ENCODE measurements at places on chromosomes 5 and 9. TPM values are rescaled to one million over a fixed set of nuclear protein-coding genes. Genes with fewer than 3 reads are reported as not detected.
A peak's percentile ranks its signal among the peaks of the same experiment; 100 is the strongest.

FOXI1 gene
- 0.03 TPM for polyA plus RNA-seq

MARCHF11 gene
- 0.36 TPM for polyA plus RNA-seq

SHISAL2B gene
- 0.06 TPM for polyA plus RNA-seq

PCDHGA3 gene
- 0.96 TPM for polyA plus RNA-seq

DNA sequence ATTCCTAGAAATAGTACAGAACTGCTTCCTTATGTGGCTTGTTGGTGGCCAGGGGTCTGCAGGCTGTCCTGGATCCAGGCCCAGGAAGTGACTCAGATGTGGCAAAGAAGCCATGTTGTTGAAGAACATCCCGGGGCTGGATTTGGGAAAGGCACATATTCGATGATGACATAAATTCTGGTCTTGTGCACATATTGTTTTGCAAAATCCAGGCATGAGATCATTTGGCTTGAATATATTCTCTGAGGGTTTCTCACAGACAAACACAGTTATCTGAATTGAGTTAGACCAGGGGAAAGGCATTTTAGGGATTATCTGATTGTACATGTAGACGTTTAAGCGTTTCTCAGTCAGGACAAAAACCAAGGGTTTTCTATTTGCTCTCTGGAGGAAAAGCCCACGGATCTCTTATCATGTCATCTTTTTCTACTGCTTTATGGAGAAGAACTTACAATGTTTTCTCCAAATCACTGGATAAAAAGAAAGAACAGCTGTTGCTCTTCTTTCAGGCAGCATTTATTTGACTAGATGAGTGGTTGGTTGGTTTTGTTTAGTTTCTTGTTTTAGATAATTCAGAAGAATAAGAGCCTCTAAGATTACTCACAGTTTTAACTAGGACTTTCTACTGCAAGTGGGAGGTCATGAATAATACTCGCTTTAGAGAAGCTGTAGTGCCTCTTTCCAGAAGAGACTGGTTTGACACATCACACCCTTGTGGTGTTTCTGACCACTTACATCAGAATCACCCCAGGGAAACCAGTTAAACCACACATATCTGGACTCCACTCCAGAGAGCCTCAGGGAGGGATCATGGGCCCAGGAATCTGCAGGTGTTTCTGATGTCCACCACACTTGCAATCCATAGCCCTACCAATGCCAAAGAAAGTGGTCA, 29.5 kb upstream of the LHFPL2 start:
- peaks cover 29% of the 10 kb centered on the region for H3K4me1 ChIP-seq
- DNase-seq, result no peak
- peak overlapping the region; percentile 44 for H3K27ac ChIP-seq
- no peaks in the 10 kb centered on the region for H3K36me3 ChIP-seq
- H3K27me3 ChIP-seq, result no peaks in the 10 kb centered on the region
- no peak overlapping the region for H3K4me3 ChIP-seq

DNA sequence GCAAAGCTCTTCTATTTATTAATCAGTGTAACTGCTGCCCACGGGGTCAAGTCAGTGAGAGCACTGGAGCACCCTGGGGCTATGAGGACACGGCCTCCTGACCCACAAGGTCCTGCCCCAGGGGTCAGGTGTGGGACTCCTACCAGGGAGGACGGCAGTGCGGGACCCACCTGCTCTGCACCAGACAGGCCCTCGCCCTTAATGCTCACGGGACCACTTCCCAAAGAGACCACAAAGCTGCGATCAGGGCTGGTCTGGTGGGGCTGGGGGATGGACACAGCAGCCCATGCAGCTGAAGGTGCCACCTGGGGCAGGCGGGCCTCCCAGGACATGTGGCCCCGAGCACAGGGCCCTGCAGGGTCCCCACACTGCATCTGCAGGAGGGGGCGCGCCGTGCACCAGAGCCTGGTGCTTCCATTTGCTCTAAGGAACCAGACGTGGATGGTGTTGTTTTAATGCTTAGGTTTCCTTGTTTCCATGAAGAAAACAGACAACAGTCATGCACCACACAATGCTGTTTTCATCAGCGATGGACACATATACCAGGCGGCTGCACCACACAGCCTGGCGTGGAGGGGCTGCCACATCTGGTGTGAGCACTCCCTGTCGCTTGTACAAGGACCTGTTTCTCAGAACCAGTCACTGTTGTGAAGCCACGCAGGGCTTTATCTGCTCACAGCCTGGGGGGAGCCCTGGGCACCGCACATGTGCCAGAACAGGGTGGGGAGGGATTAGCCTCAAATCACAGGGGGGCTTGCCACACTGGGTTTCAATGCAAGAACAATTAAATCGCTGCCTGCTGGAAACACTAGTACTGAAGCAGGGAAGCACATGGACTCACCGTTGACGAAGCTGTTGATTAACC, 22.6 kb downstream of the CLPTM1L start:
- H3K4me1 ChIP-seq, result no peaks in the 10 kb centered on the region
- H3K27ac ChIP-seq, result no peak overlapping the region
- no peak overlapping the region for H3K4me3 ChIP-seq

DNA sequence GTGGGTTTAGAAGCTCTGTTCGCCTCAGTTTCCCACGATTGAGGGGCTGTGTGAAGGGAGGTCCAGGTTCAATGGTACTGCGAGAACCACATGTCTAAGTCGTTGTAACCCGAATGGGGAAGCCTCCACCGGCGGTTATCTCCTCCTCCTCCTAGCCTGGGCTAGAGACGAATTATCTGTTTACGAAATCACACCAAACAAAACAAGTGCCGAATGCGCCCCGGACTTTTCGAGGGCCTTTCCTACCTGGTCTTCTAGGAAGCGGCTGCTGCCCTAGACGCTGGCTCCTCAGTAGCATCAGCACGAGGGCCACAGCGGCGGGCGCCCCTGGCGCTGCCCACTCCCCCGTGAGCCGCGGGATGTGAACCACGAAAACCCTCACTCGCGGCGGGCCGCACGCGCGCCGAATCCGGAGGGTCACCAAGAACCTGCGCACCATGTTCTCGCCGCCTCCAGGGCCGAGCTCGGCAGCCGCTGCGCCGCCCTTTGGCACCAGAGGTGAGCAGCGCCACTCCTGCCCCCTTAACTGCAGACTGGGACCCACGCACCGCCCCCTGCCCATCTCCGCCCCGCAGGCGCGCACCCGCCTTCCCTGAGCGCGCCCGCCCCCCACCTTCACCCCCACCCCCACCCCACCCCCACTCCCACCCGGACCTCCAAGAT, at the start of gene CDKN2A:
TSS of gene CDKN2A (minus strand) at position 500 of the 663 bp plus-strand sequence.
- H3K4me1 ChIP-seq, result peaks cover 13% of the 10 kb centered on the region
- DNase-seq, result no peak
- peaks cover 82% of the 10 kb centered on the region for H3K27me3 ChIP-seq
- no peak within 1 kb of the TSS for H3K27ac ChIP-seq
- peak within 1 kb of the TSS; percentile 50 for H3K4me3 ChIP-seq

DNA sequence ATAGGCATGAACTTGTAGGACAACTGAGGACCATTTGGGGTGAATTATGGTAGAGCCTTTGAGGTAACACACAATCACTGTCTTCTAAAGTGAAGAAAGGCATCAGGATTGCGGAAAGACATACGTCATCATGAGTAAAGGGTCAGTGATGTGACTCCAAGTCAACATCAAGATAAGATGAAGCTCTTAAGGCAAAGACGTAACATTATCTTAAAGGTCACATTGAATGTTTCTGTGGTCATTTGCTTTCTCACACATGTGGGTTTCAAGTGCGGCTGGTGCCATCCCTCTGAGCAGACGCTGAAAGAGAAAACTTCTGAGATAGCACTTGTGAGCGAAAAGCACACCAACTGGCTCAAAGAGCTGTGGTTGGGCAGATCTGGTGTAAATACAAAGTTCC, 63.3 kb upstream of the GRAMD2B start:
- H3K36me3 ChIP-seq, result no peaks in the 10 kb centered on the region
- H3K27me3 ChIP-seq, result no peaks in the 10 kb centered on the region
- H3K4me1 ChIP-seq, result peaks cover 26% of the 10 kb centered on the region
- H3K27ac ChIP-seq, result no peak overlapping the region
- H3K4me3 ChIP-seq, result no peak overlapping the region

DNA sequence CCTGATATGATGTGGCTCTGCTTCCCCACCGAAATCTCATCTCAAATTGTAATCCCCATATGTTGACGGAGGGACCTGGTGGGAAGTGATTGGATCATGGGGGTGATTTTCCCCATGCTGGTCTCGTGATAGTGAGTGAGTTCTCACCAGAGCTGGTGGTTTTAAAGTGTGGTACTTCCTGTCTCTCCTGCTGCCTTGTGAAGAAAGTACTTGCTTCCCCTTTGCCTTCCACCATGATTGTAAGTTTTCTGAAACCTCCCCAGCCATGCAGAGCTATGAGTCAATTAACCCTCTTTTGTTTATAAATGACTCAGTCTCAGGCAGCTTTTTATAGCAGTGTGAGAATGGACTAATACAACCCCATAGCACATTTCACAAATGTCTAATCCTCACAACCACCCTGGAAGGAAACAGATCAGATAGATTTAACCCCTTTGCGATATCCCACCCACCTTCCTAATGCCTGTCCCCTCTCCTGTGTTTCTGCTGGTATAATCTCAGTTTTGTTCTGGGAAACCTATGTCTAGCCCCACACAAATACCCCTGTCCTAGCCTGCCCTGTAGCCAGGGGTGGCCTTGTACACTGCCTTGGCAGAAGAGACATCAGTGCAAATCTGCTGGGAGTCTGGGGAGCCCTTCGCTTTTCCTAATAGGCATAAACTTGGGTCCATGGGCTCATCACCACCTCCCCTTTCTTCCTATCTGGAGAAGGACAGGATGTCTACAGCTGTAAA, 157.0 kb upstream of the RAI14 start:
- H3K27ac ChIP-seq, result no peak overlapping the region
- peaks cover 13% of the 10 kb centered on the region for H3K4me1 ChIP-seq
- no peak overlapping the region for H3K4me3 ChIP-seq
- H3K36me3 ChIP-seq, result no peaks in the 10 kb centered on the region
- DNase-seq, result peak; percentile 23

DNA sequence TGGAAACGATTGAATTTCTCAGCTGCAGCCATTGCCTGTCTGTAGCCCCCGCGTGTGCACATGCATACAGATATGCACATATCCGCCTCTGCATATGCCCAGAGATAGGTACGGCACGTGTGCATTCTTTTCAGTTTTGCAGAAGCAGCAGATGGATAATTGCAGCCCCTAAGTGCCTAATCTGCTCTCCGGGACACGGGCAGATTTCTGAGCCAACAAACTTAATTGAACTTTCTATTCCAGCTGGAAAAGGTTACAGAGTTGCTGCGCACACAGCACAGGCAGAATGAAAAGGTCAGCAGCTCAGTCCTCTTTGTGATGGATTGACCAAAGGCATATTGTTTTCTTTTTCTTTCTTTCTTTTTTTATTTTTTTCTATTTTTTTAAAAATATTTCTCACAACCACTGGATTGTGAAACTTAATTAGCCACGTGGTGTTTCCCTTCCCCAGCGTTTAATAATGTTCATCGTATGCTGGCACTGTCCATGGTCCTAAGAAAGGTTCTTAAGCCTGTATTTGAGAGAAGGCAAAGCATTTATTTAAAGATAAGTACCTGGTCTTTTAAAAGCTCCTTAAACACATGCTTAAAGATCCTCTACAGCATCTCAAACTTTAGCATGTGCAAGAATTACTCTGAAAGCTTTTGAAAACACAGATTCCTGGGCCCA, 270.2 kb upstream of the BRINP1 start:
- H3K4me3 ChIP-seq, result no peak overlapping the region
- H3K27me3 ChIP-seq, result no peaks in the 10 kb centered on the region
- H3K27ac ChIP-seq, result no peak overlapping the region
- no peaks in the 10 kb centered on the region for H3K36me3 ChIP-seq
- no peak for DNase-seq

GRCh38 chr5:24177821-24178220, 467.0 kb downstream of the CDH10 start:
- H3K36me3 ChIP-seq, result no peaks in the 10 kb centered on the region
- DNase-seq, result no peak
- no peak overlapping the region for H3K27ac ChIP-seq
- H3K4me3 ChIP-seq, result no peak overlapping the region
- no peaks in the 10 kb centered on the region for H3K4me1 ChIP-seq

GRCh38 chr5:64576250-64576649, 70.4 kb downstream of the RGS7BP start:
- no peak overlapping the region for H3K27ac ChIP-seq
- no peaks in the 10 kb centered on the region for H3K36me3 ChIP-seq
- H3K4me3 ChIP-seq, result no peak overlapping the region
- no peaks in the 10 kb centered on the region for H3K27me3 ChIP-seq
- no peaks in the 10 kb centered on the region for H3K4me1 ChIP-seq

GRCh38 chr9:131815970-131816873, 76.3 kb upstream of the RAPGEF1 start:
- no peaks in the 10 kb centered on the region for H3K36me3 ChIP-seq
- no peaks in the 10 kb centered on the region for H3K4me1 ChIP-seq
- no peak overlapping the region for H3K27ac ChIP-seq

DNA sequence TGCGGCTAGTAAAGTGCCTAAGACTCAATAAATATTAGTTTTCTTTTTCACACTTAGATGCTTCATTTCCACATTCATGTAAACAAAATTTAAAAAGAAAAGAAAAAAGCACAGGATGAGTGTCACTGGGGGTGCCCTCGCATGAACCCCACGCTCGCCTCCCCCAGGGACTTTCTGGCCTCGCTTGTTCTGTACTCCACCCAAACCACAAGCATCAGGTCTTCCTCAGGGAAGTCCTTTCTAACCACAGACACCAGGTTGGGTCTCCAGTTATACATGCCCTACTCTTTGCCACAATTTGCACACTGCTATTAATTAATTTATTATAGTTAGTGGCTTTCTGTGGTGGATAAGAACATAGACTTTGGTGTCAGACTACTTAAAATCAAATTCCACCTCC, 92.4 kb downstream of the RORB start:
- DNase-seq, result no peak
- no peaks in the 10 kb centered on the region for H3K27me3 ChIP-seq
- H3K27ac ChIP-seq, result no peak overlapping the region
- no peaks in the 10 kb centered on the region for H3K4me1 ChIP-seq
- H3K4me3 ChIP-seq, result no peak overlapping the region
- H3K36me3 ChIP-seq, result no peaks in the 10 kb centered on the region

GRCh38 chr5:89289604-89290003, 406.6 kb upstream of the MEF2C start:
- no peak overlapping the region for H3K27ac ChIP-seq
- no peaks in the 10 kb centered on the region for H3K27me3 ChIP-seq
- H3K4me1 ChIP-seq, result no peaks in the 10 kb centered on the region
- no peak overlapping the region for H3K4me3 ChIP-seq
- H3K36me3 ChIP-seq, result no peaks in the 10 kb centered on the region
- DNase-seq, result no peak

GRCh38 chr5:155732587-155733376, 594.2 kb upstream of the SGCD start:
- no peak overlapping the region for H3K4me3 ChIP-seq
- no peaks in the 10 kb centered on the region for H3K36me3 ChIP-seq
- H3K27me3 ChIP-seq, result peaks cover 50% of the 10 kb centered on the region
- DNase-seq, result no peak
- H3K27ac ChIP-seq, result no peak overlapping the region
- peaks cover 1% of the 10 kb centered on the region for H3K4me1 ChIP-seq
